Type B pancreatic cell (in vitro differentiated cells): ENCODE measurements at places on chromosomes 4 and X.

- H3K4me3 ChIP-seq: no peak overlapping the region
- DNase-seq: no peak
- no peak overlapping the region for H3K27ac ChIP-seq
- no peaks in the 10 kb centered on the region for H3K27me3 ChIP-seq
- H3K4me1 ChIP-seq: no peaks in the 10 kb centered on the region
These were observed 330.1 kb upstream of the VCX start for GRCh38 chrX:7512845-7513244.

DNA sequence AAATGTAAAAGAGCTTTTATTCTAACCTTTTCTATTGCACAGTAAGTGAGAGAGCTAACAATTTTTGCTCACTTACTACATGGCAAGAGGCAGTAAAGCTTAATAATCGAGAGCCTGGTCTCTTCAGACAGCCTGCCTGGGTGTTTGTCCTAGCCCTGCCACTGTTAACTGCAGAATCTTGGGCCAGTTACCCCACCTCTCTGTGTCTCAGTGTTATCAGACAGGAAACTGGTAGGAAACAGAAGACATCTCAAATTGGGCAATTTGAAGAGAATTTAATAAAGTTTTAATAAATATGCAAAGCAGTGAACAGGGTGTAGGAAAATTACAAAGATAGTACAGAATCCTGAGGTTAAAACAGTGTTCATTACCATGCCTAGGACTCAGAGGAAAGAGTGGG lies 13.4 kb downstream of the STAP1 start:
- H3K27me3 ChIP-seq: no peaks in the 10 kb centered on the region
- DNase-seq: no peak
- no peak overlapping the region for H3K4me3 ChIP-seq
- H3K27ac ChIP-seq: no peak overlapping the region
- peaks cover 7% of the 10 kb centered on the region for H3K4me1 ChIP-seq
- H3K36me3 ChIP-seq: no peaks in the 10 kb centered on the region

DNA sequence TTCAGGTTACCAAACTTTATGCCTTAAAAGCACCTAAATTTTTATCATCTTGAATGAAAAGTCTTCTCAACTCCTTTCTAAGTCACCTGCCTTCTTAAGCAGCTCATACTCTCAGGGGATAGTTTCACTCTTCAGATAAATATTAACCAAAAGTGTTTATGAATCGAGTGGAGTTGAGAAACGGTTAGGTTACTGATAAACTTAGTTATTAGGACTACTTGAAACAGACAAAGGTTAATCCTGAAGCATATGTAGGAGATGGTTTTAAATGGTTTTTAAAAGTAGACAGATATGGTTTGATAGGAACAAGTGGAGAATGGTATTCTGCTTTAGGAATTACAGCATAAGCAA lies 32.8 kb downstream of the CLDN22 start:
- DNase-seq: no peak
- no peak overlapping the region for H3K4me3 ChIP-seq
- no peak overlapping the region for H3K27ac ChIP-seq
- peaks cover 39% of the 10 kb centered on the region for H3K36me3 ChIP-seq
- no peaks in the 10 kb centered on the region for H3K4me1 ChIP-seq
- H3K27me3 ChIP-seq: no peaks in the 10 kb centered on the region

DNA sequence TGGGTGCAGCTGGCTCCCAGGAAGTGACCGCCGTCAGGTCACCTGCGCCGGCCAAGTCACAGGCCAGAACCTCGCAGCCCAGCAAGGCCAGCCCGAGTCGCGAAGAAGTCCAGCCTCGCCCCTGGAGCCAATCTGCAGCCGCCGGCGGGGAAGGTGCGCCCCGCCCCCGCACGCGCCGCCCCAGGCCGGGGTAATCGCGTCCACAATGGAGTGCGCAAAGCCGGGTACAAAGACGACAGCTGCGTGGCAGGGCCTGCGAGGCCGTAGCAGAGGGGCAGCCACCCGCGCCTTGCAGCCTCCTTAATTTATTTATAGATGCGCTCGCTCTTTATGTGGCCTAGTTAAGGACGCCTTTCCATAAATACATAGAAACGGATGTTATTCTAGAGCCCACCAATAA lies 139.4 kb upstream of the CPEB2 start:
- DNase-seq: no peak
- no peak overlapping the region for H3K27ac ChIP-seq
- no peaks in the 10 kb centered on the region for H3K27me3 ChIP-seq
- H3K4me1 ChIP-seq: peaks cover 4% of the 10 kb centered on the region

DNA sequence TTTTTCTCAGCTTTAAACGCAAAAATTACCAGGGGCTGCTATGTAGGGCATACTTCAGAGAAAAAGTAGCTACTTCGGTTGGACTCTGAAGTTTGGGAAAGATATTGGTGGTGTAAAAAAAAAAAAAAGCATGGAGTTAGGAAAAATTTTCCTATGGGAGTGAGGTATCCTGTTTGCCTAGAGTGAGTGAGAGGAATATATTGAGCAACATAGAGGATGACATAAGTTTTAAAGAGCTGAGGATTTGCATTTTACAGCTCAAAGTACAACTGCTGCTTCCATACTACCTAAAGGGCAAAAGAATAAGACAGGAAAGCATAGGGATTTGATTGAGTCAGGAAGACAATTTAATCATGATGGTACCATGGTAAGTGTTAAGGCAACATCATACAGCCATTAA lies 7.3 kb downstream of the GPRASP1 start:
- DNase-seq: no peak
- no peaks in the 10 kb centered on the region for H3K27me3 ChIP-seq
- H3K27ac ChIP-seq: no peak overlapping the region
- H3K36me3 ChIP-seq: peaks cover 3% of the 10 kb centered on the region
- H3K4me3 ChIP-seq: peak overlapping the region; percentile 42

GRCh38 chrX:39528161-39528916 lies 569.4 kb downstream of the BCOR start:
- H3K4me3 ChIP-seq: no peak overlapping the region
- H3K4me1 ChIP-seq: no peaks in the 10 kb centered on the region
- DNase-seq: no peak

- H3K27ac ChIP-seq: peak overlapping the region; percentile 79
- H3K27me3 ChIP-seq: no peaks in the 10 kb centered on the region
- H3K36me3 ChIP-seq: no peaks in the 10 kb centered on the region
- H3K4me3 ChIP-seq: peak overlapping the region; percentile 16
These were observed 82.6 kb downstream of the LUZP4 start for GRCh38 chrX:115372152-115372551.

DNA sequence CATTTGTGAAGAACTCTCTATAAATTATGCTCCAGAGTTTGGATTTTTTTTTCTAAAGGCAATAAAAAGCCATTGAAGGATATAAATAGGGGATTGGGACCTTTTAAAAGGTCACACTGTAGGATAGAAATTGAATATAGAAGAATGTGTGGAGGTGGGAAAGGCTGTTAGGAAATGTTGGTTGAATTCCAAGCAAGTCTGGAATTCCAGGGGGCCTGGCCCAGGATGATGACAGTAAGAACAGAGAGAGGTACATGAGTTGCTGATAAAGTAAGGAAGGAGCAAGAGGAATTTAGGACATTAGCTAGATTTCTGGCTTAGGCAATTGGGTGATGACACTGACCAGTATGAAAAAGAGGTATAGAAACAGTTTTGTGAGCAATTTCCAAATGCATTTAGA lies 95.4 kb upstream of the USP38 start:
- no peak overlapping the region for H3K4me3 ChIP-seq
- H3K27me3 ChIP-seq: no peaks in the 10 kb centered on the region
- H3K36me3 ChIP-seq: no peaks in the 10 kb centered on the region
- no peaks in the 10 kb centered on the region for H3K4me1 ChIP-seq

- H3K27ac ChIP-seq: no peak overlapping the region
- H3K4me3 ChIP-seq: no peak overlapping the region
- H3K36me3 ChIP-seq: no peaks in the 10 kb centered on the region
These were observed 152.2 kb downstream of the SH3KBP1 start for GRCh38 chrX:19735244-19735643.

GRCh38 chr4:128858879-128859671 lies 49.6 kb downstream of the JADE1 start:
- H3K27me3 ChIP-seq: no peaks in the 10 kb centered on the region
- H3K4me1 ChIP-seq: peaks cover 30% of the 10 kb centered on the region
- no peak overlapping the region for H3K4me3 ChIP-seq
- H3K27ac ChIP-seq: no peak overlapping the region
- no peak for DNase-seq
